ENCODE measurements at places on chromosomes 12 and 14.

GRCh38 chr12:113875691-113876090 lies 90.4 kb downstream of the RBM19 start:
- DNase-seq: no peak

DNA sequence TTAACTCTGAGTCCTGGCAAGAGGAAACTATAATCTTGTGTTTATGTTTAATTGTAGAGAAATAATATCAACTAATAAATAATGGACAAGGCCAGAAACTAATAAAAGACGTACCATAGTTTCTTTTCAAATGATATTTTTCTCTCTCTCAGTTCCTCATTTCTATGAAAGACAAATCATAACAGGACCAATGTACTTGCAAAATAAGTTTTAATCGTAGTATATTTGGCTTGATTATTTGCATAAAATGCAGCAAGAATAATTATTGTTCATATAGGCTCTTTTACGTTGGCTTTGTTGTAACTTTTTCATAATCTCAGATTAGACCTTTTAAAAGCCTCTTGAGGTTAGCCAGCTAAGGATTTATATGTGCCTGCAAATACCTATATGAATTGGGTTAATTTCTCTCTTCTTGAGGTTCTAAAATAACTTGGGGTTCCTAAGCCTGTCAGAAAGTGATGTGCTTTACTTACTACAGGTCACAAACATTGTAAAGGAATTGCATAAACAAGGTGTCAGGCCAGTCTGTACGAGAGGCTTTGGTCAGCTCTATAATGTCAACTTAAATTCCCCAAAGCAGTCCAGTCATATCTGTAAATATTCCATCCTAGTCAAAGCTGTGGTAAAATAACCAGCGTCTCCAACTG lies 152.8 kb upstream of the PTPRQ start:
- DNase-seq: no peak

DNA sequence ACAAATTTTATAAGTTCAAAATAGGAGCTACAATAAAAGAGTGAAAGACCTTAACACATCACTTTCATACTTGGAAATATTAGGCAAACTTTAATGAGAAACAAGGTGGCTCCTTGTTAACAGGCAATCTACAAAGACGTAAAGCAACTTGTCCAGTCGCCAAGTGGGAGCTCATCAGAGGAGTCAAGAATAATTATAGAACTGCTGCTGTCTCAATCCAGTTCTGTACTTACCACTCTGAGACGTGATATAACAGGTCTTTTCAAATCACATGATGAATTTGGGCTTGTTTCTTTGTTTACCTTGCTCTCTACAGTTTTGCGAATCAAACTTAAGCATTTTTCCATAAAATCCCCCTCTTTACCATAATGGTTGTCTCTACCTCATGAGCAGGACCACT lies 3.6 kb downstream of the YBX3 start:
- DNase-seq: peak; percentile 60

DNA sequence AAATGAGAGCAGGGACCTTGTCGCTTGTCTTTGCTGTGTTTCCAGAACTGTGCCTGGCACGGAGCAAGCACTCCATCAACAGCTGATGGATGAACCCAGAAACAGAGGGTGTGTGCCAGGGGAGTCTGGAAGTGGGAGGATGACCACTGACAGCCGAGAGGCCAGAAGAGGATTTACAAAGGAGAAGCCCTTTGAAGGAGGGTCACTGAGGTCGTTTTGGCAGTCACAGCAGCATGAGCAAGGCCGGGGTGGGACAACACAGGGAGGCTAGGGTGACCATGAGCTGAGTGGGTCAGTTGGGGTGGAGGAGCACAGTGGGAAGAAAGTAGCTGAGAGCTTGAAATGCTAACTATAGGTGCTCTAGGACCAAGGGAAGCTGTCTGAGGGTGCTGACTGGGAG lies 199.6 kb downstream of the NTF3 start:
- no peak for DNase-seq

DNA sequence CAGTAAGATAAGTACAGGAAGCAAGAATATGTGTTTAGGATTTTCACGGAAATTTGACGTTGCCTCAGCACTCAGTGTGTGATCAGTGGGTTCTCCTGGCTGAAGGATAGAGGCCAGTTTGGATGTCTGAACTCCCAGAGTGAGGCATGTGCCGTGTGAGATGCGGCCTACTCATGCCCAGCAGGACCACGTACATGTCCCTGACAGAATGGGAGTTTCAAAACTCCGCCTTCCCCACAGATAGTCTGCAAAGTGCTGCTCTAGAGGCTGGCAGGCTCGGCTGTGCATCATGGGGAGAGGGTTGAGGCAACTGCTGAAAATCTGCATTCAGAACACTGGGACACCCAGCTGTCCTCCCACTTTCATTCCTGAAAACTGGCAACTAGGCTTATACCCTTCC lies 58.3 kb downstream of the NINJ2 start:
- no peak for DNase-seq

- no peak for DNase-seq
Measured at GRCh38 chr12:3904999-3905398, 31.8 kb upstream of the PARP11 start.

GRCh38 chr12:127060310-127060847 lies 1206.6 kb upstream of the TMEM132C start:
- DNase-seq: no peak

- no peak for DNase-seq
Measured at GRCh38 chr12:60842181-60842580, 1246.4 kb downstream of the SLC16A7 start.

GRCh38 chr14:105602799-105603793 lies 76.7 kb downstream of the TMEM121 start:
- DNase-seq: no peak
